ENCODE measurements at places on chromosomes 5 and 9.

GRCh38 chr5:51027271-51027670 is 356.0 kb upstream of the ISL1 start:
- DNase-seq, result no peak

- DNase-seq, result no peak
Observed at GRCh38 chr9:104774132-104774531, 10.2 kb downstream of the NIPSNAP3B start.

GRCh38 chr9:106886111-106887046 is 23.4 kb downstream of the ZNF462 start:
- DNase-seq, result no peak

DNA sequence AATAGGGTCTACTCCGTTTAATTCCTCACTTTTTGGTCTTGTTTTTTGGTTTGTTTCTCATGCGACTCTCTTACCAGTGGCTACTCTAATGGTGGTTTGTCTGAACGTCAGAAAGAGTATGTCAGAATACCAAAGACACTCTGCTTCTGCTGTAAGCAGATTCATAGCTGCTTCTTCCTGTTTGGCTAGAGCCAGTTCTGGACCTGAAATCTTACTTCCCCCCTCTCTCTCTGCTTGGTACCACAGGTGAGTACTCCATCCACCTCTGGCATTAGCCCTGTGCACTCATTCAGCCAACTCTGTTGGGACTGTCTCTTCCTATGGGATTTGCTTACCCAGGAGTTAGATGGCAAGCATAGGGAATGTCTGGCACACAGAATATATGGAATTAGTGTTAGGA is 6.6 kb downstream of the ZCCHC7 start:
- DNase-seq, result no peak

DNA sequence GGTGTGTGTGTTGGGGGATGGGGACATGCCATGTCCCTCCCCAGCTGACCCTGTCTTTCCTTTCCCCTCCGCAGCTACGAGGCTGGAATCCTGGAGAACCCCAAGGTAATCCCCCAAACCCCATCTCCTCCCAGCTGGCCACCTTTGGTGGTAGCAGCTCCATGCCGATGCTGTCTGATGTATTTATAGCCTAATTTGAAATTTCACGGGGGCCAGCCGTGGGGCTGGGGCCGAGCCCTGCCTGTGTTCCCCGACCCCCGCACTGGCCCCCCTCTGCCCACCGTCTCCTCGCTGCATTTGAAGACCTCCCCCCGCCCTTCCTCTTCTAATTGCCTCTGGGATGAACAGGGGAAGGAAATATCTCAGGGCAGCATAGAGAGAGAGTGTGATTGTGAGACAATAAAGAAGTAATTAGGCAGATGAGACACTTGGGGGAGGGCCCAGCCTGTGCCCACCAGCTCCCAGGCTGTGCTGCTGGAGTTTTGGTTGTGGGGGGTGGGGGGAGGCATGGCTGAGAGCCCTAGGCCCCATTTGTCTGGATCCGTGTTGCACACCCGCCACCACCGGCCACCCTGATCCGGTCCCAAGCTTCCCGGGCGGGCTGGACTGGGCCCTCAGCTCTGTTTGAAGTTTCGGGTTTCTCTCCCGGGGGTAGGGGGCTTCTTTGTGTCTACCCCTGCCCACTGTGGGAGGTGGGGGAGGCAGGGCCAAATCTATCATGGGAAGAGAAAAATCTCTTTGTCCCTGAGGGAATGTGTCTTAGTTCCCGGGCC is 26.8 kb downstream of the ASS1 start:
- no peak for DNase-seq

- DNase-seq, result no peak
Observed at GRCh38 chr9:15421532-15421931, 1.1 kb upstream of the SNAPC3 start.

- DNase-seq, result no peak
Observed at GRCh38 chr5:122701640-122702523, 73.0 kb upstream of the SNX2 start.

- no peak for DNase-seq
Observed at GRCh38 chr5:158522776-158523175, 576.9 kb downstream of the EBF1 start.

GRCh38 chr5:116806836-116807235 is 232.2 kb upstream of the SEMA6A start:
- DNase-seq, result no peak

DNA sequence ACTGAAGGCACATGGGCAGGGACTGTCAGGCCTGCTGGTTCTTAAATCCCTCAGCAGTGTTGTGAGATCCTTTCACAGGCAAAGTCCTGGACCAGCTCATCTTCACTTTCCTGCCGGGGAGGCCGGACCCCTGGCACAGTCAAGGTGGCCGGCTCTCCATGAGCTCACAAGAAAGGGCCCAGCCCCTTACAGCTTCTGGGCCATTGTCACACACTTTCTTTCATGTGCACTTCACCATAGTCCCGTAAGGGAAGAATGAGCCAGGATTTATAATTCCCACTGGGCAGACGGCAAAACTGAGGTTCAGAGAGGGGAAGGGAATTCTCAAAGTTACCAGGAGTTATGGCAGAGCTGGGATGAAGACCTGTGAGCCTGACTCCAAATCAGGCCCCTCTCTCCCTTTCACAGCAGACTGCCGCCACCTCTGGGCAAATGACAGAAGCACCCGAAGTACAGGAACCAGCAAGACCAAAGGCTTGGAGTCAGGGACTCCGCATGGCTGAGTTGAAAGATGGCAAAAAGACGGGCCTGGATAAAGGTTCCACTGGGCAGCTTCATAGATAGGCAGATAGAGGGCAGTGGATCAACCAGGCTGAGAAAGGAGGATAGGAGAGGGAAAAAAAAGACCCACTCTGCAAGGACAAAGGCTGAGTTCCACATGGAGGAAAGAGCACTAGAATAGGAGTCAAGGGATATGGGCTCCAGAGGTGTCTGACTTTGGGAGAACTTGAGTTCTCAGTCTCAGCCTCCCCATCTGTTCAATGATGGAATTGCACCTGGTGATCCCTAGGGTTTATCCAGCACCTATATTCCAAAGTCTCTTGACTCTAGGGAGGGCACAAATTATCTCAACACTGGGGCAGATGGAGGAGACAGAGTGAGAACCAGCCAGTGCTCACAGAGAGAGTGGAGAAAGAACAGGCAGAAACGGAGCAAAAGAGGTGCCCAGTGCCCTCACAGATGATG is 128.7 kb downstream of the PAX5 start:
- no peak for DNase-seq

GRCh38 chr5:68172314-68172713 is 43.2 kb upstream of the PIK3R1 start:
- no peak for DNase-seq

- DNase-seq, result no peak
Observed at GRCh38 chr5:42811591-42812446, at the start of gene SELENOP. Gene SELENOP (minus strand): TSS chr5:42811892. CDS start chr5:42808353, 3,539 bp downstream.

- DNase-seq, result no peak
Observed at GRCh38 chr5:144011388-144011787, 159.1 kb downstream of the YIPF5 start.

DNA sequence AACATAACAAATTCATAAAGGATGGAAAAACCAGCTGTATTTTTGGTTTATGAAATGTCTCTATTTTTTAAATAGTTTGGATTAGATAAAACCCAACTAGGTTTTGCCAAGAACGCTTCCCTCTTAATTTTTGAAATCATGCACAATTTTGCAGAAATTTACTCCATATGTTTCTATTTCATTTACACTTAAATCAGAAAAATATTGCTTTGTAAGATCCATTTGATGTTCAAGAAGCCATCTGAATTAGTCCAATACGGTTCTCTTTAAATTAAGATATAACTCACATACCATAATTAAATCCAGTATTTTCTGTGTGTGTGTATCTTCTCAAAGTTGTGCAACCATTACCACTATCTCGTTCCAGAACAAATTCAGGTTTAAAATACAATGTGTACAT is 78.6 kb upstream of the FBXL7 start:
- no peak for DNase-seq

DNA sequence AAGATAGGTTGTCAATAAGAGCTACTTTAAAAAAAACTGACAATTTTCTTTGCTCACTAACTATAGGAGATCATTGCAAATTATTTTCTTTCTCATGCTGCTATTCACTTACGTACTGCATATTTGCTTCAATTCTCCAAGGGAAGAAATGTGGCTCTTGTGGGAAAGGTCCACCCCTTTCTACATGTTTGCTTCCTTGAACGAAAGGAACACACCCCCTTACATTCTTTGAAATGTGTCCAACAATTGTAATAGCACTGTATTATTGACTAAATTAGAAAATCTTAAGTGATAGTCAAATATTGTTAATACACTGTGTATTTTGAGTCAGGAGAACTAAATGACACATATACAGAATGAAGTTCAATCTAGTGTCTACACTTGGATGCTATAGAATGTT is 5.2 kb downstream of the MEF2C start:
- DNase-seq, result no peak

GRCh38 chr5:53915120-53915519 is 354.7 kb downstream of the NDUFS4 start:
- DNase-seq, result no peak

GRCh38 chr9:80040457-80040856 is 468.7 kb downstream of the TLE4 start:
- no peak for DNase-seq

- DNase-seq, result no peak
Observed at GRCh38 chr9:108002371-108002956, 512.9 kb upstream of the KLF4 start.

- DNase-seq, result no peak
Observed at GRCh38 chr5:127650022-127650421, 1.1 kb downstream of the CTXN3 start.

- no peak for DNase-seq
Observed at GRCh38 chr9:125106285-125106893, 36.9 kb downstream of the SCAI start.

GRCh38 chr5:41264019-41264418 is 50.7 kb upstream of the C6 start:
- no peak for DNase-seq

DNA sequence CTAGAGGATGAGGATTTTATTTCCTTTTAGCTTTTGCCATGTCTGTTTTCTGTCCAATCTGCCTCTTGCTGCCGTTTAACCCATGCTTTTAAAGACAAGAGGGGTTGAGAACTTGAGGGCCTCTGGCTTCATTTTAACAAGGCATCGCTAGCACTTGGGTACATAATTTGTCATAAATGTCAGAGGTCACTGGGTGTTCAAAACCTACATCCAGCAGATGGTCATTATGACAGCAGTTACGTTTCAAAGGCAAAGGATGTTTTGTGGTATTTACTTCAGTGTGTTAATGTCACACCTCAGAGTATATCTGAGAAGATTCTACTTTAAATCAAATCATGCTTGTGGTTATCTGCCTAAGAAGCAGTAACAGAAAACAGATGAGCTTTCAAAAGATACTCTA is 918.3 kb downstream of the NR2F1-AS1 start:
- no peak for DNase-seq

DNA sequence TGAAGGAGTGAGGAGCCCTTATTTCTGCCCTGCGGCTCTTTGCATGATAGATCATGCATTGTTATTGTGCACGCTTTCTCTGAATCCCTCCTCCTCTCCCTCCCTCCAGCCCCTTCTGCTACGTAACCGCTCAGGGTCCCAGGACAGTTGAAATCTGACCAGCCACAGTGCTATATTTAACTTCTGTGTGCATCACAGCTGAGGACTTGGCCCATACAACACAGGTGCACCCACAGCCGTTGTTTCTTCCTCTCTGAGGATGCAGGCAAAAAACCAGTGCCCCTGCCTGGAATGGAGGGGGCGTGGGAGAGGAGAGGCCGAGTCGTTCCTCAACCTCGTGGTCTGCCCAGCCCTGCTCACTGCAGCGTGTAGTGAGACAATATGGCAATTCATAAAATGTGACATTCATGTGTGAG is 335.6 kb upstream of the CLINT1 start:
- DNase-seq, result peak; percentile 24

DNA sequence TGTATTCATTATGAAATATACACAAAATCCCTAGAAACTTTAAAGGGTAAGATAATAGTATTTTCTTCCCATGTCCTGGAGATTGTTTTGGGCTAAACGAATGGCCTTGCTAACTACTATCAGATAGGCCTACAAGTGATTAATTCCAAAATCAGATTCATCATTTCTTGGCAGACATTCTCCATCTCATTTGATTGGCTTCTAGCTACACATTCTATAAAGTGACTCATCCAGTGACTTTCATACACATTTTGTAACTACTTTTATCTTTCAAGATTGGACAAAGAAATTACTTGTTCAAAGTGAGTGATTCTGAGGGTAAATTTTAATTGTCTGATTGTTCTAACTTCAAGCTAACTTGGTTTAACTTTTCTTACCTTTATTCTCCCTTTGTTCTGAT is 93.3 kb downstream of the RAPGEF6 start:
- no peak for DNase-seq

DNA sequence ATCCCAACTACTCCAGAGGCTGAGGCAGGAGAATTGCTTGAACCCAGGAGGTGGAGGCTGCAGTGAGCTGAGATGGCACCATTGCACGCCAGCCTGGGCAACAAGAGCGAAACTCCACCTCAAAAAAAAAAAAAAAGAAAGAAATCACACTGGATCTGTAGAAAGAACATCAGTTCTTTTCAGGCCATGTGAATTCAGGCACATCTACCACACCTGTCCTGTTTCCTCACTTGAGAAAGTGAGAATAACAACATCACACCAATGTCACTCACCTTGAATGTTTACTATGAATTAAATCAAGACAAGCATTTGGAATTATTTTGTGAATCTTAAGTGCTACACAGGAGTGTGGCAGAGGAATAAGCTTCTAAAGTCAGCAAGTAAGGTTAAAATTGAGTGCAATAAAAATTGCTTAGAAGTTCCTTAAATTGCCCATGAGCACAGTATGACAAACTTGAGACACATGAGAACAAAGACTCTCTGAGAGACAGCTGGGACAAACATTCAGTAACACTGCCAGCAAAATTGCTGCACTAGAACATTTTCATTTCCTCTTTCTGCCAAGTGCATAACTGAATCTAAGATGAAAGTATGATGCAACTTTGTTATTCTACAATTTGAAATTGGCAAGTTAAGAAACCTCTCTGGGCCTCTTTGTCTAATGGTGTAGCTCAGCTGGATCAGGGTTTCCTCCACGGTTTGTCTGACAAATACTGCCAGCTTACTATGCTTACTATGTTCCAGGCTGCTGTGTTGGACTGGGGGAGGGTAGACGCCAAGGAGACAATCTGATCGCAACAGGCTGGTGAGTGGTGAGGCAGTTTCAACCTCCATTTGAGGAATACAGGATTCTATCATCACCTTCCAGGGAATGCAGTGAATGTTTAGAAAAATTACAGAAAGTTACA is 1.9 kb upstream of the RIC1 start:
- DNase-seq, result no peak

DNA sequence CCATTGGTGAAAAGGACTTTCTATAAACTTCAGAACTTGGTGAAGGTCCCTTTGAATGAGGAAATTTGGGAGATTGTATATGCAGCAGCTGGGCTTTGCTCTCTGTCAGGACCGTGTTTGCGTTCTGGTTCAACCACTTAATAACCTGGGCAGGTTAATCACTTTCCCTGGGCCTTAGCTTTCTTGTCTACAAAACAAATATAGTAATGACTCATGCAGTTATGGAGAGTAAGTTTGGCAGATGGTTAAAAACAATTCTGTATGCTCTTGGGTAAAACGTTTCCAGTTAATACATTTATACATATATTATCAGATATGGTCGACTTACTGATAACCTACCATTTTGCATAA is 197.0 kb downstream of the ARHGEF28 start:
- DNase-seq, result no peak

- no peak for DNase-seq
Observed at GRCh38 chr5:1310118-1310517, 15.2 kb upstream of the TERT start.

Measured in neural crest cell (in vitro differentiated cells).